Activated naive CD4-positive, alpha-beta T cell treated with anti-CD3 and anti-CD28 coated beads, Interleukin-2, amount 10 ng/mL, durations not matched to agents 5 hours and 36 hours (primary cell): ENCODE measurements at places on chromosomes 5 and 9. TPM values are rescaled to one million over a fixed set of nuclear protein-coding genes. Genes with fewer than 3 reads are reported as not detected.

PCYOX1L gene
- total RNA-seq: 33.4 TPM

SVEP1 gene
- not detected for total RNA-seq

TEK gene
- total RNA-seq: not detected

TRIM7 gene
- total RNA-seq: 0.88 TPM

NUTM2G gene
- not detected for total RNA-seq

CD74 gene
- 597 TPM for total RNA-seq

LCN15 gene
- not detected for total RNA-seq

PDZD2 gene
- total RNA-seq: not detected
